Vagina (tissue), 2 donors: ENCODE measurements at places on chromosomes 7 and 10. TPM values are rescaled to one million over a fixed set of nuclear protein-coding genes. Genes with fewer than 3 reads are reported as not detected.

DNA sequence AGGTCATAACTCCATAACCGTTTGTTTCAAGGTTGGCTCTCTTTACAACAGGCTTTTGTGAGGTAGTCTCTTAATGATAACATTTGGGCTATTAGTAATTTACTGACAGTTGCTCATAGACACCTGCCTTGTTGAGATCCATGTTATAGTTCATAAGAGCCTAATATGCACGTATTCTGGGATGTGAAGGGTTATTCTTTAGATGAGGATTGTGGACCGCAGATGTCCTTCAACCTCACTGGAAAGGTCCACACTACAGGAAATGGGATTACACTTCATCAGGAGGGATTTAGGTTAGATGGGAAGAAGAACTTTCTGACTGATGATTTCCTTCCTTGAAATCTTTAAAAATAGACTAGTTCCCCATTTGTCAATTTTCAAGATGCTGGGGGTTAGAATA, 62.8 kb downstream of the SAMD9 start:
- DNase-seq, result no peak

GRCh38 chr7:16515785-16516685, 10.6 kb upstream of the LRRC72 start:
- no peak for DNase-seq

GRCh38 chr10:88336334-88336733, 246.8 kb downstream of the RNLS start:
- DNase-seq, result no peak

DNA sequence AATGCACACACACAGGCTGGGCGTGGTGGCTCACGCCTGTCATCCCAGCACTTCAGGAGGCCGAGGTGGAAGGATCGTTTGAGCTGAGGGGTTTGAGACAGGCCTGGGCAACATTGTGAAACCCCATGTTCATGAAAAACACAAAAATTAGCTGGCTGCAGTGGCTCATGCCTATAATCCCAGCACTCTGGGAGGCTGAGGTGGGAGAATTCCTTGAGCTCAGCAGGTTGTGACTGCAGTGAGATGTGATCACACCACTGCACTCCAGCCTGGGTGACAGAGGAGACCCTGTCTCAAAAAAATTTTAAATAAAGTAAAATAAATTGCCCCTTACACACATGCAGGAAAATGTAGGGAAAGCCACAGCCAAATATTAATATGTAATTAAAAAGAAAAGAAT, 44.1 kb downstream of the RNF32 start:
- DNase-seq, result no peak

DNA sequence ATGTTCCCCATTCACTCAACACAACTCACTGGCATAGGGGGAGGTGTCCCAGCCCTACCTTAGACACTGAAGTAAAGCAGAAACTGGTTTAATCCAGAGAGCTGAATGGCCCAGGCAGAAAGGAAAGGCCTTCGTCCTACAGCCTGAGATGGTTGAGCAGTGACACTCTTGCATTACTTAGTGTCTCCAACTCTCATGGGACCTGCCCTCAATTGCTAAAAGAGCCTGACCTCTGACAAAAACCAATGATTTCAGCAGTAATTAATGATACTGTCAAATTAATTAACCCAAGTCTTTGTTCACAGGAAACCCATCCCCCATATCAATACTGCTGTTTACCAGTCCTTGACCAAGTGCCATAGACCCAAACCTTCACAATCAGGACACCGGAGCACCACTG, 48.6 kb downstream of the ICA1 start:
- DNase-seq, result no peak

DNA sequence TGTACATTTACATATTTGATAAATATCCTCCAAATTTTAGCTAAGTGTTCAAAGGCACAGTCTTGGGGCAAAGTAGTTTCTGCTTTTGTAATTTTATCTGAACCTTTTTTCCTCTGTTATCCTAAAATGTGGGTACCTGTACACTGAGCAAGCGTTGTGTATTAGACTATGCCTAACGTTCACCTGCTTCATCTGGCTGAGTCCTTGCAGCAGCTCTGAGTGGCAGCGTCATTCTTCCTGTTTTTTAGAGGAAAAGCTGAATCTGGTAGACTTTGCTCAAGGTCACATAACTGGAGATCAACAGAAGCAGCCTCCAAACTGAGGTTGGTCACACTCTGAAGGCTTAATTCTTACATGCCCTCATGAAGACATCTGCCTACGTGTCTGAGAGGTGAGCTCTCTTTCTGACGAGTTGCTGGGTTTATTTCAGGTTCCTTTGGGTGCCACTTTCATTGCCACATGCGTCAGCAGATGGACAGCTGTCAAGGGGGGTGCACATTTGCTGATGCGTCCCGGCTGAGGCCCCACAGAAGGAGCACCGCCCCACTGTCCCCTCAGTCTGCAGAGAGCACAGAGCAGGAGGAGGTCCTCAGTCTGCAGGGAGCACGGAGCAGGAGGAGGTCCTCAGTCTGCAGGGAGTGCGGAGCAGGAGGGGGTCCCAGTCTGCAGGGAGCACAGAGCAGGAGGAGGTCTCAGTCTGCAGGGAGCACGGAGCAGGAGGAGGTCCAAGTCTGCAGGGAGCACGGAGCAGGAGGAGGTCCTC, 406.5 kb upstream of the SHH start:
- peak; percentile 77 for DNase-seq

DNA sequence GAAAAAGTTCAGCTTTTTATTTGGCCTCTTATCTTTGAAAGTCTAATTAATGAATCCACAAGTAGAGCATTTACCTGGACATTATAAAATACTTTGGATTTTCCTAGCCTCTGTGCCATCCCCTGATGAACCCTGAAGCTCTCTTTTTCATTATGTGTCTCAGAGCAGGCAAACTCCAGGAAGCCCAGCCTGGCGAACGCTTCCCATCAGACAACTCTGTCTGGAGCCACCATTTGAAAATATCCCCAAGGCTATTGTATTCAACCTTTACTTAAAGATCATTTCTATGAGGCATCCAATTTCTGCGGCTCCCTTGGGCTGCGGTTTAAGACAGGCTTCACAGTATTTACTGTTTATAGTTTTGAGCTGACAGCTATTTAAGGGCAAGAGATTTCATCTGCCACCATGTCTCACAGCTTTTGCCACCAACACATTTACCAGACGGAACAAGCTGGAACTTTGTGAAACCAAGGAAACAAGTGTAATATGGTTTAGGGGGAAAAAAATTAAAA, 257.2 kb upstream of the GLI3 start:
- DNase-seq, result no peak

DNA sequence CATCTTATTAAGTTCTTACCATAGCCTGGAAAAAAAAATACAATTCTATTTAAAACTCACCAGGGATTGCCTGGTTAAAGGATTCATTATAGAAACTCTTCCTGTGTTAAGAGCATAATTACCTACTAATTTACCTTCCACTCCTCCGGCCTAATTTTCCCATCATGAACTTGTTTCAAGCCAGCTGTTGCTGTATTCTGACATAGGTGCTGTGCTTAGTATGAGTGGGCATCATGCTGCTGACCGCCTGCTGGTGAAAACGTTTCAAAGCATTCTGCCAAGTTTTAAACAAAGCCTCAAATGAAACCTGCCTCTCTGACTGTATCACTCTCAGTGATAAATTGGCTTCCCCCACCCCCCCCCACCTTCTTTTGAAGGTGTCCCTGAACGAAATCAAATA, 47.8 kb upstream of the KCNMA1 start:
- no peak for DNase-seq

DNA sequence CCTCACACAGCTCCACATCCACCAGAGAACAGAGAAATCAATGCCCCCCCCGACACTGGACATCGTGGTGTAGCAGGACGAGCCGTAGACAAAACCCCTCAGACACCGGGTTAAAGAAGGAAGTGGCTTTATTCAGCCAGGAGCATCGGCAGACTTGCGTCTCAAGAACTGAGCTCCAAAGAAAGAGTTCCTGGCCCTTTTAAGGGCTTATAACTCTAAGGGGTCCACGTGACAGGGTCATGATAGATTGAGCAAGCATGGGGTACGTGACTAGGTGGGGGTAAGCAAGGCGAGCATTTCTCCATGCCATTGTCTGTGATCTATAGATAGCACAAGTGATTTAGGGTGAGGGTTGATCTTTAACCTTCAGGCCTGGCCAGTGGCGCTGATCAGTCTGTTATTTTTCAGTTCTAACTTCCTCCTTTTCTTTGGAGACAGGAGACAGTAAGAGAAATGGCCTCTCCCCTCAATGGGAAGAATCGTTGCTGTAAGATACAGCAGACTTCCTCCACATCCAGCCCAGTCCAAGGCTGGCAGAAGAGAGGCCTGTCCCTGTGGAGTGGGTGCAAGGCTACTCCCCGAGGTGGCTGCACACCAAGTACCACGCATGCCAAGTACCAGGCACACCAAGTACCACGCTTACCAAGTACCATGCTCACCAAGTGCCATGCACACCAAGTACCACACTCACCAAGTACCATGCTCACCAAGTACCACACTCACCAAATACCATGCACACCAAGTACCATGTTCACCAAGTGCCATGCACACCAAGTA, 19.5 kb upstream of the PPP2R2D start:
- no peak for DNase-seq

- no peak for DNase-seq
Observed at GRCh38 chr10:59336632-59337031, 25.7 kb downstream of the FAM13C start.

- DNase-seq, result no peak
Observed at GRCh38 chr10:15320522-15321203, 50.4 kb downstream of the FAM171A1 start.

DNA sequence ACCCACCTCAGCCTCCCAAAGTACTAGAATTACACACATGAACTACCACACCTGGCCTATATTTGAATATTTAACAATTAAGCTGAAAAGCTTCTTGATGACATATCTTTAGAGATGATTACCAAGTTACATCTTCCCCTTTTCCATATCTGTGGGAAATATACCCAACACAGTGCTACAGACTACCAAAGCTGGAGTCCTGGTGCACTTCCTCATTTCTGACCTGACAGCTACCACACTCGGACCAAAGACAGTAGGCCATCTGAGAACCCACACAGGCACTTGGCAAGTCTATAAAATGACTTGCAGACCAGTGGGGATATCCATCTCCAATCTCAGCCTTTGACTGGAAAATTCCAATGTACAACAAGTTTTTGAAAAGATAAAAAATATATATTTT, 270.4 kb upstream of the KLF14 start:
- no peak for DNase-seq

DNA sequence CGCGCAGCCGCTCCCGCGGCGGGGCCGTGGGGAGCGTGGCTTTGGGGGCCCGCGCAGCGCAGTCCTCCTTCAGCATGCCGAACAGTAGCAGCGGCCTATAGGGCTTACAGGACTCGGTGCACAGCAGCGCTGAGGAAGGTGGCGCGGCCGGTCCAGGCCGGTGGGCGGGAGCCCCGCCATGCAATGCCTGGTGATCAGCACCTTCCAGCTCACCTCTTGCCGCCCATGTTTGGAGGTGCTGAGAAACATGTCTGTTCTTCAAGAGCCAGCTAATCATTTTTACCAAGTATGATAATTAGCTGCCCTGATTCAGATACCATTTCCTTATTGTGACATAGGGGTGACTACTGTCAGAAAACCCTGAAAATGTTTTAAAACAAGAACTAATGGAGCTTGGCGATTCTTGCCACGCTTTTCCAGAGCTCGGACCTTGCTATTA, 33.5 kb upstream of the SFTPD start:
- DNase-seq, result no peak

- no peak for DNase-seq
Observed at GRCh38 chr7:16926861-16927260, 45.1 kb upstream of the AGR3 start.

DNA sequence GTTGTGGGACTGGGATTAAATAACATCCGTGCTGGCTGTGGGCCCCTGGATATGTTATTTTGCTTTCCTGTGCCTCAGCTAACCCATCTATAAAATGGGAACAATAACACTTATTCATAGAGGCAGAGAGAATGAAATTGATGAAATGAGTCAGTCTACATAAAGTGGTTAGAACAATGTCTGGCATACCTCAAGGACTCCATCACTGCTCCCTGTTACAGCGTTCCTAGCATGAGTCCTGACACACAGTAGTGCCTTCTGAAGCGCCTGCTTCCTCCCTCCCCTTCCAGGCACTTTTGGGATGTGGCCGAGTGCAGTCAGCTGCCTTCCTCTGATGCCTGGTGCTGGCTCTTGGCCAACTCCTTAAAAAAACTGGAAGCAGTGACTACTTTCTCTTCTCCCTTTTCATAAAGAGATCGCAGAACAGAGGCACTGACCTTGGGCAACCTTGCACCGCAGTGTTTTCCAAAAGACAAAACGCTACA, 108.4 kb upstream of the ZMIZ1 start:
- no peak for DNase-seq

- no peak for DNase-seq
Observed at GRCh38 chr10:63718421-63718820, 197.2 kb downstream of the REEP3 start.

DNA sequence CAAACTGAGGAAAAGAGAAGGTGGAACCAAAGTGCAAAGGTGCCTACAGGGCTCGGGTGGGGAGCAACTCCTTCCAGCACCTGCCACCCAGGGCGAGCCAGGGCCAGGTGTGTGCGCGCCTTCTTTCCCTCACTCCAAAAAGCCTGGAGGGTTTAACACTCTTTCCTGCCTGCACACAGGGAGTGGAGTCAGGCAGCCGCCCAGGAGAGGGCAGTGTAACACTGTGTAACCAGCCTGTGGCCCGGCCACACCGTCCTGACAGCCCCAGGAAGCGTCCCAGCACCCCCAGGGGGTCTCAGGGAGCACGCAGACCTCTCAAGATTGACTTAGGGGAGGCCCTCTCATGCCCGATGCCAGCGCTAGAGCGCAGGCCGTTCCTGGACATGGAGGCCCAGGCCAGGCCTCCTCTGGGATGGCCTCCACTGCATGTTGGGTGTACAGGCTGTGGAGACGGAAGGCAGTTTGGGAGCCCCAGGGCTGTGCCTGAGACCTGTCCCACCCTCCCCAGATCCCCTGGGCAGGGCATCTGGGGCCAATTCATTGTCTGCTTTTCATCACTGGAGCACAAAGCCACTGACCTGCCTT, 13.4 kb downstream of the BRI3 start:
- no peak for DNase-seq

GRCh38 chr7:42686594-42687156, 225.2 kb downstream of the C7orf25 start:
- no peak for DNase-seq

GRCh38 chr7:152660021-152660420, 15.9 kb downstream of the XRCC2 start:
- no peak for DNase-seq

- DNase-seq, result no peak
Observed at GRCh38 chr7:74006032-74006431, 21.9 kb upstream of the ELN start.

GRCh38 chr10:50426485-50426884, 175.2 kb upstream of the ASAH2 start:
- no peak for DNase-seq

- peak; percentile 82 for DNase-seq
Observed at GRCh38 chr7:159143780-159144757, 598 bp downstream of the VIPR2 start.

- no peak for DNase-seq
Observed at GRCh38 chr7:106463851-106464611, 179.2 kb upstream of the NAMPT start.

- DNase-seq, result no peak
Observed at GRCh38 chr7:85829817-85830432, 643.1 kb upstream of the SEMA3D start.

BMPER gene
- total RNA-seq, result 5.2 TPM

DRGX gene
- not detected for total RNA-seq

PRPS1L1 gene
- total RNA-seq, result not detected

PKD2L1 gene
- total RNA-seq, result not detected

ARL4A gene
- 58.2 TPM for total RNA-seq

LMOD2 gene
- not detected for total RNA-seq

TRIM4 gene
- total RNA-seq, result 33.1 TPM

ZNF488 gene
- total RNA-seq, result not detected

CALHM1 gene
- total RNA-seq, result not detected

OR2A1 gene
- 0.25 TPM for total RNA-seq
